ENCODE measurements at places on chromosomes 3 and 15.

DNA sequence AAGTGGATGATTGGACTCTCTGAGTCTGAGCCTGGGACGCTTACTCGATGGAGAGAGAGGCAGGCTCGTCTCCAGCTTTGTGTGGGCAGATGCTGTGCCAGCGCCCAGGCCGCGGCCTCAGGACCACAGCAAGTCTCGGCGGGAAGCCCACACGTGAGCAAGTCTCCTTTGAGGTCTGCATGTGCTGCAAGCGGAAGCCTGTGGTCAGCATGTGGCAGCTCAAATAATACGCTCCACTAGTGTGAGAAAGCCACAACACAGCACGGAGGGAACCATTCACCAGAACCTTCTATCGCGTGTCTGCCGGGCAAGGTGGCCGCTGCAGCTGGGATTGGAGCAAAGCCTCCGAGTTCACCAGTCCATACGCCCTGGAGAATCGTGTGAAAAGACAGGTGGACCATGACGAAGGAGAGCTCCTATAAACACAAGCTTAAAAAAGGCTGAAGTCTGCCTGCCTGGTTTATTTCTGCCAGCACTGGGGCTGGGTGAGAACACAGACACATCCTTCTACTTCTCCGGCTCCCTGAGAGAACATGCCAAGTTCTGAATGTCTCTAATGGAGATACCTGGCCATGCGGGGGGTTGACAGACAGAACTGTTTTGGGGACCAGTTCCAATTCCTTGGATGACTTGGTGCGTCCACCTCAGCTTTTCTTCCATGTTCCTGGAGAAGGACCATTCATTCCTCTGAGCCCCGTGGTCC, 82.0 kb upstream of the LRIG1 start:
- peak; percentile 17 for DNase-seq

GRCh38 chr15:81531109-81531592, 157.1 kb upstream of the TMC3 start:
- no peak for DNase-seq

DNA sequence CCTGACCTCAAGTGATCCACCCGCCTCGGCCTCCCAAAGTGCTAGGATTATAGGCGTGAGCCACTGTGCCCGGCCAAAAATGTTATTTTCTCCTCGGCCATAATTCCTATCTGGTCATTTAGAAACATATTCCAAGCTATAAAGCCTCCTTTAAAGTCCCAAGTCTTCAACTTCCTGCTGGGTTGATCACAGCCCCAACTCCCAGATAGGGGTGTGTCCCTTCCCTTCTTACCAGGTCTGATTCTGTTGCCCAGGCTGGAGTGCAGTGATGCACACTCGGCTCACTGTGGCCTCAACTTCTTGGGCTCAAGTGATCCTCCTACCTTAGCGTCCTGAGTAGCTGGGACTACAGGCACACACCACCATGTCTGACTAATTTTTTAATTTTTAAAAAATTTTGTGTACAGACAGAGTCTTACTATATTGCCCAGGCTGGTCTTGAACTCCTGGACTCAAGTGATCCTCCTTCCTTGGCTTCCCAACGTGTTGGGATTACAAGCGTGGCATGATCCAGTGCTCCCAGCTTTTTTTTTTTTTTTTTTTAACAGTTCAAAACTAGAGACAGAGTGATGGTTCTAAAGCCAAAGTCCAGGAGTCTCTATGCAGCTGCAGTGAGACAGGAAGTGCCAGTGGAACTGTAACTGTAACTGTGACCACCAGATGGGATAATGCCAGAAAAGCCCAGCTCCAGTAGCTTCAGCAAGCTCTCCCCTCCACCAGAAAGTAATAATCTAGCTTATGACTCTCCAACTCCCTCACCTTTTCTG, 8.2 kb upstream of the PRKAR2A start:
- DNase-seq: no peak

- DNase-seq: no peak
Observed at GRCh38 chr3:146967783-146968182, 362.6 kb upstream of the PLSCR5 start.

DNA sequence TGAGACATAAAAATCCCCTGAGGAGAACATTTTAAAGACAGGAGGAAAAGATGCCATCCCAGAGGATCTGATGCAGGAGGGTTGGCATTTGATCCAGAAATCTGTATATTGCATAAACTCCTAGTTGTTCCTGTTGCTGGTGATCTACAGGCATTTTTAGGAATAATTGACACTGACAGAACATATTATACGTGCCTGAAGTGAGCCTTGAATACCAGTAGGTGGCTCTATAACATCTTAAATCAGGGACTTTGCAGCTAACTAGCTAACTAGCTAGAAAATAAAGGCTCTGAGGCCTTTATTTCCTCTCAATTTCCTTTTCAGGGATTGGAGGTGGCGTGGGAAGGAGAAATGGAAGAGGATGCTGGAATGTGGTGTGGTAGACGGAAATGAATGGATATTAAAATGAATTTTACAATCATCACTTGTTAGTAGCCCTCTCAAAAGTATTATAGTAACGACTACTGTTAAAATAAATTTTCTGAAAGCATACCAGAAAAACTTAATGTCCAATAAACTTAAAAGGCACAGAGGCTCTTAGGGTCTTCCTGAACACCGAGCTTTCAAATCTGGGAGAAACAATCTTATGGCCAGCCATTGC, 73.8 kb upstream of the ZBED2 start:
- DNase-seq: no peak

GRCh38 chr3:64717872-64718613, 30.2 kb upstream of the ADAMTS9 start:
- no peak for DNase-seq

- DNase-seq: no peak
Observed at GRCh38 chr15:39585871-39586301, 5.0 kb downstream of the THBS1 start.

- DNase-seq: no peak
Observed at GRCh38 chr15:91950631-91951329, 97.3 kb downstream of the SLCO3A1 start.

DNA sequence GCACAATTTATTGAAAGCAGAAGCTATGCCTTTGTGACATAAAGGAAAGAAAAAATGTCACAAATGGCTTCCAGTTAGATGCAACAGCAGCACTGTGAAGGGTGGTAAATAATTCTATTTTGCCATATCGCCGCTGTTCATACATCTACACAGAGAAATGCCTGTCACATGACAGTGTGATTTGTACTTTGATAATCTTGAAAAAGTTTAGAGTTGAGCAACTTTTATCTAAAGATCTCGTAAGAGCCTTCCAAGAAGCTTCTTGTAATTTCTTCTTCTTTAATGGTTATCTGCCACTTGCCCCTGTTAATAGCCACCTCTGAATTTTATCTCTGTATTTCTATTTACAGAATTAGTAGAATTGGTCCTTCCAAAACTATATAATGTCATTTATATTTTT, 192.3 kb downstream of the ATP8B4 start:
- DNase-seq: no peak

- DNase-seq: peak; percentile 28
Observed at GRCh38 chr3:11391174-11391879, 119.1 kb downstream of the ATG7 start.

DNA sequence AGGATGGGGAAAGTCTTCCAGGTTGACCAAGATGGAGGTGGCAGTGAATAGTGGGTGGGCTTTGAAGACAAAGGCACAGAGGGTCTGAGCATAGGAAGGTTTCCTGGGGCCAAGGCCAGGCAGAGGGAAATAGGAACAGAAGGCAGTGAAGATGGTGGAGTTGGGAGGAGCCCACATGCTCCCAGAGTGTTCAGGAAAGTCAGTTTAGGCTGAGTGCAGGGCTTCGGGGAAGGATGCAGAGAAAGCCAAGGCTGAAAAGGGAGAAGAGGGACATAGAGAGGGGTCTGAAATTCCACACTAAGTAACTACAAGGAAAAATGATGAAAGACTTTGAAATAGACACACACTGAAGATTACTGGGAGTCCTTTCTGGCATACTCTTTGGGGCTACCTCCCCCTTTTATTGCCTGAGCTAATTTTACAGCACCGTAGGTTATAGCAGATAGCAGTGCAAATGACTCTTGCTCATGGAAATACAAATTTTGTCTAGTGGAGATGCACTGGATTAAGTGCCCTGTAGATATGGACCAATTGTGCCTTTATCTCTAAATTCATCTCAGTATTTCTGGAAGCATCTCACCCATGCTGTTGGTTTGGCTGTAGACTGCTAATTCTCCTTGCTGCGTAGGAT, 3.8 kb downstream of the CX3CR1 start:
- DNase-seq: no peak

DNA sequence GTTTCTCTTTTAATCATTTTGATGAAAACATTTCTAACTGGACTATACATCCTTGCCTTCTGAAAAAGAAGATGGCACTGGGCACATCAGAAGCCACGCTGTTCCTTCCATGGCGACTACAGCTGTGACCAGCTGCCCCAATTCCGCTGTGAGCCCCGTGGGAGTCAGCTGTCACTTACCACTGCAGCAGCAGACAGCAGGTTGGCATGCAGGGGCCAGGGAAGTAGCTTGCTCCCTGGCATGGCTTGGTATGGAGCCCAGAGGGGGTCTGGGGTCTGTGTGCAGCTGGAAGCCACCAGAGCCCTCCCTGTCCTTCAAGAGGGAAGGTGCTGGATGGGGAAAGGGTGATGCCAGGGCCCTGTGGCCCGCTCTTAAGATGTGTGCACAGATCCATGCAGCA, 4.5 kb upstream of the ZXDC start:
- DNase-seq: no peak

DNA sequence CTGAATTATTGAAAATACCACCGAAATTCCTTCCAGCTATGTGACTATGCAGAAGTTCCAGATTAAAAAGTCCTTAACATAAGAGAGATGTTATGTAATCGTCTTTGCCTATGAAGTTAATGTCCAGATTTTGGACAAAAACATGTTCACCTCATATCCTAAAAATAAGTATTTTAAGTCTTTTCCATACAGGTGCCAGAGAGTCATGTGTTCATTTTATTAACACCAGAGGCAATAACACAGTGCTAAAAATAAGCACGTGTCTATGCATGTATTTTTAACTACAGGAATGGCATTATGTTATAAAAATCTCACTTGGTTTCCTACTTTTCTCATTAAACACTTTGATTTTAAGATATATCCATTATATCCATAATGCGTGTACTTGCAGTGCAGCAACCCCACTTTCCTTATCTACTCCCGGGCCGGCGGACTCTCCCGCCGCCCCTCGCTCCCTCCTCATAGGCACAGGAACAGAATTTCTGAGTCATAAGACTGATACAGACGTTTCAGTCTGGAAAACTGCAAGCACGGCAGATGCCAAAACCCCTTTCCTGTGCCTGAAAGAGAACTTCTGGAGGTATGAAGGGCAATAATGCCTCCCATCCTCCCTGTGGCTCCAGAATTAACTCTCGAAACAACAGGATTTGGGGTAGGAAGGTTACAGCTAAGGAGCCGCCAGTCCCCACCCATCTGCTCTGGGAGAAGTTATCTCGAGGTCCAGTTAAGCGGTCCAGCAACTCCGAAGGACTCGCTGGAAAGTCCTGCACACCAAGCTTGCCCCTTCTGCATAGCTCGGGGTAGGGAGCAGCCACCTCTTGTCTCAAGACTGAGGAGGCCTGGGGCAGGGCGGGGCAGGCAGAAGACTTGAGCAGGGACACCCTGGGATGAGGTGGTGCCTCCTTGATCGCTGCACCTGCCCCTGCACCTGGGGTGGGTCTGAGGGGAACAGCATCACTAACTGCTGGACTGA, 22.3 kb upstream of the PSTPIP1 start:
- DNase-seq: no peak

GRCh38 chr3:21531909-21532308, 219.1 kb downstream of the ZNF385D start:
- no peak for DNase-seq

DNA sequence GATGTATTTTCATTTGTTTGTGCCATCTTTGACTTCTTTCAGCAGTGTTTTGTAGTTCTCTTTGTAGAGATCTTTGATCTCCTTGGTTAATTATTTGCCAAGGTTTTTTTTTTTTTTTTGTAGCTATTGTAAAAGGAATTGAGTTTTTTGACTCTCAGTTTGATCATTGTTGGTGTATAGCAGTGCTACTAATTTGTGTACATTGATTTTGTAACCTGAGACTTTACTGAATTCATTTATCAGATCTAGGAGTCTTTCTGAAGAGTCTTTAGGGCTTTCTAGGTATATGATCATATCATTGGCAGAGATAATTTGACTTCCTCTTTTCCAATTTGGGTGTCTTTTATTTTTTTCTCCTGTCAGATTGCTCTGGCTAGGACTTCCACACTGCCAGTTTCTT, 42.2 kb upstream of the POMGNT2 start:
- DNase-seq: no peak

- DNase-seq: no peak
Observed at GRCh38 chr15:82122746-82123400, 77.1 kb upstream of the MEX3B start.

DNA sequence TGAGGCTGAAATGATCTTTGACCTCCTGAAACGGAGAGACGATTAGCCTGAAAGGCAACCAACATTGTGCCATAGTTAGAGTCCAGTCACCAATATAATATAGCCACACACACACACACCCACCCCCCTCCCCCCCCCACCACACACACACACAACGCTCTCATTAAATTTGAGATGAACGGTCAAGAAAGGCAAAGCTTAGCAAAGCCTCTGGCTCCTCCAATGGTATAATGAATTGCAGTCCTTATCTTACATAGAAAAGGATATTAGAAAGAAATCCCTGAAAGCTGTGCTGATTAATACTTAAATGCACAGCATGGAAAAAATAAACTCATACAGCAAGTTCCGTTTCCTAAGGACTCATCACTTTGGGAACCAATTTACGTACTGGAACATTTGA, 876 bp upstream of the ZNF385D start:
- DNase-seq: no peak

DNA sequence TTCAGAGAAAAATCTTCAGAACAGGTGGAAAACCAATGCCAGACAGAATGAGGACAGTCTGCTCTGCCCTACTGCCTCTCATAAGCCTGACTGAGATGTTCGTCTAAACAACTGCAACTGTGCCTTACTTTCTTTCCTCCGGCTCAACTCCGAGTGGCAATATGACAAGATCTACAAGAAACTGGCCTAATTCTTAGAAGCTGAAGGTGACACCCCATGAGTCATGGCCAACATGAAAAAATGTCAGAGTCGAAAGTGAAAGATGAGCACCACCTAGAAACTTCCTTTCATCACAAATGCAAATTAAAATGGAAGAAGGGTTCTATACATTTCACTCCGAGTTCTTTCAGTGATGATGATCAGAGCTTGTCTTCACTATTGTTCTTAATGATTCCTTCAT, 12.9 kb downstream of the PCYT1A start:
- DNase-seq: peak; percentile 64

DNA sequence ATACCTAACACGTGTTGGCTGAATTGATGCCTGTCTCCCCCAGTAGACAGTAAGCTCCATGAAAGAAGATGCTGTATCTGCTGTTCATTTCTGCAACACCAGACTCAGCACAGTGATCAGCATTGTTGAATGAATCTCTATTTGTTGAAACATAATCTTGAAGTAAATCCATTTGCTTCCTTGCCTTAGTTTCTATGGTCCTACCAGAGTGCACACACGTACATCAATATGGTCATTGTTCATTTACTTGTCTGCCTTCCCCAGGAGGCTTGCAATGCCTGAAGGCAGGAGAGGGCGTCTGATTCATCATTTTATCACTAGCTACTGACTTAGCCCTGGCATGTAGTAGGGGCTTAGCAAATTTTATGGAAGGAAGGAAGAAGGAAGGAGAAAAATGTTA, 19.2 kb downstream of the RBP2 start:
- DNase-seq: no peak
